HL-60 (cell line): ENCODE measurements at places on chromosomes 5 and 9.

GRCh38 chr5:64942460-64942859, 173.7 kb downstream of the CWC27 start:
- DNase-seq = no peak

GRCh38 chr9:113222482-113222841, 1.1 kb downstream of the SLC31A1 start:
- no peak for DNase-seq

GRCh38 chr5:97629276-97629675, 446.2 kb upstream of the RIOK2 start:
- no peak for DNase-seq

GRCh38 chr9:108331596-108331995, 524.2 kb downstream of the ACTL7B start:
- DNase-seq = no peak

- DNase-seq = peak; percentile 98
Measured at GRCh38 chr5:175696139-175696854, 38.4 kb downstream of the HRH2 start.

DNA sequence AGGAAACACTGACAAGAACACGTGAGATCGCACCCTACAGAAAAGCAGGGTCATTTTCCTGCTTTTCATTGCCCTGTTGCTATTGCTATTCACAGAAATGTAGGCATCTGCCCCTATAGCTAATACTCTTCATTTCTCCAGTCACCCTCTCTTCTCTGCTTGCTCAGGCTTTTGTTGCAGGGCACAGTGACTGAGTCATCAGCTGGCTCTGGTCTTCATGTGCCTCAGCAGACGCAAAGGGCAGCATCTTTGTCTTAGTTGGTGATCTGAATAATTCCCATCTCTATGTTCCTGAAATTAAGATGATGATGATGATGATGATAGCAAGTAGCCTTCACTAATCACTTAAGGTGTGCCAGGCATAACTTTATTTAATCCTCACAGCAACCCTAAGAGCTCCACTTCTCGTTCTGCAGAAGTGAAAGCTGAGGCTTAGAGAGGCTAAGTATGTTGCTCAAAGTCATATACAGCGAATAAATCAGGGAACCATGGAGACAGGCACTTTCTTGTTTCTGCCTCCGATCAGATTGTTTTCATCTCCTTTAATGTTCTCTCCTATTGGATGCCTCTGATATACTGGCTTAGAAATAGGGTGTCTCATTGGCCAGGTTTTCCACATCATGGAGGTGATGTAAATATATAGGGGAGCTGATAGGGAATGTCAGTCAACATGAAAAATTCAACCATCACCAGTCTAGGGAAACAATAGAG, 133.0 kb upstream of the STK32A start:
- DNase-seq = no peak

DNA sequence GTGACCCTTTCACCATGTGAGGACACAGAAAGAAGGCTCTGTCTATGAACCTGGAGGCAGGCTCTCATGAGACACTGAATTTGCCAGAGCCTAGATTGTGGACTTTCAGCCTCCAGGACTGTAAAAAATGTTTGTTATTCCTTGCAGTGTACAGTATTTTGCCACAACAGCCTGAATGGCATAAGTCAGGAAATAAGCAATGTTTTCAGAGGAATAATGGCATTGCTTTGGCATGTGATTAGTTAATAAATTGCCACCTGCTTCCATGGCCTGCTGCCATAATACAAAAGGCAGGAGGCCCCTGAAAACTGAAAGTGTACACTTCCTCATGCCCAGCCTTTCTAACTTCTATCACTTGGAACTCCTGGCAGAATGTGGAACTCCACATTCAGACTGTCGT, 408.1 kb downstream of the GADD45G start:
- DNase-seq = no peak

DNA sequence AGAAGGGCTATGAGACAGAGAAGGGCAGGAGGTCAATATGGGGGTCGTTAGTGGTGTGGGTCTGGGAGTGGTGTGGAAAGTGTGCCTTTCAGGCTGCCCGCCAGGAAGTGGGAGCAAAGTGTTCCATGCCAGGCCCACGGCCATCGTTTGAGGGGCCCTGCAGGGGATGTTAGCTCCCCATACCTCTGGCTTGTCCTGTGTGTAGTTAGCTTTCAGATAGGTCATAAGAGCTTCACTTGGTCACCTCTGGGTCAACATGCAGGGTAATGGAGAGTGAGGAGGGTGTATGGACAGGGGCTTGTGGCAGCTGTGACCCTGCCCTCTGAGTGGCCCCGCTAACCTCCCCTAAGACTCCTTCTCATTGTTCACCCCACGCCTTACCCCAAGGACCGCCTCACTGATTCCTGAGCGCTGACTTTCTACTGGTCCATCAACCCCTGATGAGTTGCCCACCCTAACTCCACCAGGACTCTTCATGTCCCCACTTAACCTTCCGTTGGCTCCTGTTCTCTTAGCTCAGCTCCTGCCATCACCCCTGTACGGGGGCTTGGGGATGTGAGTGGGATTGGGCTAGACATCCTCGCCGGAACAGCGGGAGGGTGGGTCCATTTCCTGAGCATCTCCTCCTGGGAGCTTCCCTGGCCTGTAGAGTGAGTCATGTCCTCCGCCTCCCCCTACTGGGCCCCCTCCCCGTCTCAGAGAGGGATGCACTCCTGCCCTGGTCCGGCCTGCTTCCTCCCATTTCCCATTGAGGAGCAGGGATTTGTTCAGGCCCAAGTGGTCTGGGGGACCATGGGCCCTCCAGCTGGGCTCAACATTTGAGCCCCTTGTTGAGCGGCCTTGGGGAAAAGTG, 125.7 kb downstream of the FGF18 start:
- no peak for DNase-seq

GRCh38 chr9:68981789-68982188, 32.1 kb downstream of the PRKACG start:
- peak; percentile 42 for DNase-seq

GRCh38 chr9:127644943-127645342, 32.9 kb downstream of the STXBP1 start:
- no peak for DNase-seq

DNA sequence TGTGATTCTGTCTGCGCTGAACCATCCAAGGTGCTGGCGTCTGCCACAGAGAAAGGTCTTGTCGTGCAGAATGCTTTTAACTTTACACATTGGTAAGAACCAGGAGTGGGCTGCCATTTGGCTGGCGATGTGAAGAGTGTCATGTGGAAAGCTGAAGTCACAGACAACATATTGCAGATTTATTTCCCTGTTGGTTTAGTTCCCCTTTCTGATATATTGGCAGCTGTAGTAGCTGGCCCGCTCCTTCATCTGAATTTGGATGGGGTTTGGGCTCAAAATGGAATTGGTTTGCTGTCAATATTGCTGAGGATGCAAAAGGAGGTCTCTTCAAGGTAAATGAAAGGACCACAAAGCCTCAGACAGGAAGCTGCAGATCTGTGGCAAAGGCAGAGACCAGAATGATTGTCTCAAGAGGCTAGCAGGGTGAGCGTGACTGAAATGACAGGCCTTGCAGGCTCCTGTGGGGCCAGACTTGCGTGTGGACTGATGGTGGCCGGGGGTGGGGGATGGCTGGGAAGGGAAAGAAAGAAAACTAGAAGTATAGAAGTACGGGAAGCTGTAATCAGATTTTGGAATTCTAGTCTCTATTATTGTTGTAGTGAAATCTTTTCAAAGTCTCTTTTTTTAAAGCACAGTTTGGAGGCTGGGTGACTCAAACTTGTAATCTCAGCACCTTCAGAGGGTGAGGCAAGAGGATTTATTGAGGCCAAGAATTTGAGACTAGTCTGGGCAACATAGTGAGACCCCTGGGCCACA, 25.1 kb upstream of the CD180 start:
- DNase-seq = no peak

- no peak for DNase-seq
Measured at GRCh38 chr5:99928490-99928889, 606.7 kb upstream of the FAM174A start.

DNA sequence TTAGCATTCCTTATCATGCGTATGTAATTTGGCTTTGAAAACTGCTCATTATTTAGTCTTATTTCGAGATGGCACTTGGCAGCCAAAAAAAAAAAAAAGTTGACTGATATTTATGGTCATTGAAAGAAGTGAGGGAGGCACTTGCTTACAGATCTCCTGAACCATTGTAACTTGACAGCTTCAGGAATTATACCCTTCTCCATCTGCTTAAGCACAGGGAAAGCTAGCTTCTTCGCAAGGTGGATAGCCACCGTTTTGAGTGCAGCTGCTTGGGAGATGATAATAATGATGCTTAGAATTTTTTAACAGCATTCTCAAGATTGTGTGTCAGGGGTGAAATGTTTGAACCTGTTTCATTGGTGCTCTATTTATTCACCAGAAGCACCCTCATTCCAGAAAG, 116.1 kb downstream of the GIN1 start:
- DNase-seq = no peak

- DNase-seq = no peak
Measured at GRCh38 chr5:20029266-20029665, 41.3 kb upstream of the CDH18 start.

DNA sequence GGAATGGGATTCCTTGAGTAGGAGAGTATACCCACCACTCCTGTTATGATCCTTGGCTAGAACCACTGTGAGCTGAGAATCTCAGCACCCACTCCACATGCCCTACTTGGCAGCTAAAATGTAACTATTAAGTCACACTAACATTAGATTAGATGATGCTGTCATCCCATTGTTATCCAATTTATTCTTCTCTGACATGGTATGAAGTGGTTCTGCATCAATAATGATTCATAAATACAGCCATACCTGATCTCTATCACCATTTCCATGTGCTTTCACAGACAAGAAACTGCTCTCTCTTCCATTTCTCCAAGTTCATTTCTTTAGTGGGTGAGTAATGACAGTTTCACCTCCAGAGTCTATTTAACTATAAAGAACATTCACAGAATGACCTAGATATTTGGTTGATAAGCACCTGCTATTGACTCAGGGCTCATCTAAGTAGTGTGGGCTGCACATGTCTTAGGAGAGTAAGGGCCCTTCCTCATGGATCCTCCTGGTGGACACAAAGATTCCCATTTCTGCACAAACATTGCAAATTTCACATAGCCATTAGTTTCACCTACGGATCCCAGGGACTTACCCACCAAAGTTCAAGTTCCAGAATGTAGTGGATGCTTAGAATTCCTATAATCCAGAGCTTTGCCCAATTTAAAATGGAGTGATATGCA, 187.9 kb downstream of the EBF1 start:
- no peak for DNase-seq

DNA sequence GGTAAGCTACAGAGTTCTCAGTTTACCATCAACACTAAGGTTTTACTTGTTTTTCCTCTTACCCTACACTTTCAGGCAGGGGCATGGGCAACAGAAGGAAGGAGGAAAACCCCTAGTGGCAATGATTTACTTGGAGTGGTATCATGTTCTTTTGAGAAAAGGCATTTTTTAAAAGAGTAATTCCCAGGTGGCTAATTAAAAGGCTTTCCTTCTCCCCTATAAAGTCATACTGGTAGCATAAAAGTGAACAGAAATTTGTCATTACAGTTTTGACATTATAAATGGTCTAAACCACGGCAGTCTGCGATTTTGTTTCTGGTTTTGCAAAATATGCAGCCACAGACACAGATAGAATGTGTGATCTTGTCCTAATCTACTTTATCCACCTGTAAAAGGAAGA, 30.9 kb upstream of the OR2K2 start:
- no peak for DNase-seq

GRCh38 chr9:125391704-125392103, 130.1 kb downstream of the GAPVD1 start:
- DNase-seq = no peak

- no peak for DNase-seq
Measured at GRCh38 chr5:53397845-53398244, 82.6 kb upstream of the FST start.

DNA sequence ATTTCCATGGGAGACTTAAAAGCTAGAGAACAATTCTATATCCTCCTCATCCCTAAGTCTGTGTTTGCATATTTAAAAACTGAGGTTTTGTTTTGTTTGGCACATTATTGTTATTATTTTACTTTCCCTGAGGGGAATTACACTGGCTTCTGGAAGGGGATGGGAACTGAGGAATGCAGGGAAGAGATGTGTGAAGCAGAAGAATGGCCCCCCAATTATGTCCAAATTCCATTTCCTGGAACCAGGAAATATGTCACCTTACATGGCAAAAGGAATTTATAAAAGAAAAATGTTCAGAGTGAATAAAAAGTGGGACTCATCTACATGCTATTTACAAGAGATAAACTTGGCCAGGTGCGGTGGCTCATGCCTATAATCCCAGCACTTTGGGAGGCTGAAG, 129.8 kb downstream of the MARCHF11 start:
- no peak for DNase-seq

GRCh38 chr5:171093598-171093997, 215.4 kb upstream of the TLX3 start:
- no peak for DNase-seq

- DNase-seq = no peak
Measured at GRCh38 chr5:137491121-137491520, 8.0 kb downstream of the SPOCK1 start.

DNA sequence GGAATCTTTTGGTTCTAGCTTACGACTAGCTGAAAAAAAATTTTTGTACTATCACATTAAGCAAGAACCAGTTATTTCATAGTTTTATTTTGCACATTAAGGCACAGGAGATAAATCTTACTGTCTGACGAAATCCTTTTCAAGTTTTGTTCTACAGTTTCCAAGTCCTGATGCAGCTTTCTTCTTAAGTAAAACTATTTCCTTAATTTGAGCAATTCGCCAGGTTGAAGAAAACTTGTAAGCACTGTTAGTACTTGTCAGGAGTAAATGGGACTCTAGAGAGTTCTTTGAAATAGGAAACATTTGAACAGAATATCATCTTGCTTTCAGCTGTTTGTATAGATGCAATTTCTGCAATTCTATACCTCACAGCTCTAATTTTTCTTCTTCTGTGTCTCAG, 318.8 kb upstream of the ELAVL2 start:
- DNase-seq = no peak

DNA sequence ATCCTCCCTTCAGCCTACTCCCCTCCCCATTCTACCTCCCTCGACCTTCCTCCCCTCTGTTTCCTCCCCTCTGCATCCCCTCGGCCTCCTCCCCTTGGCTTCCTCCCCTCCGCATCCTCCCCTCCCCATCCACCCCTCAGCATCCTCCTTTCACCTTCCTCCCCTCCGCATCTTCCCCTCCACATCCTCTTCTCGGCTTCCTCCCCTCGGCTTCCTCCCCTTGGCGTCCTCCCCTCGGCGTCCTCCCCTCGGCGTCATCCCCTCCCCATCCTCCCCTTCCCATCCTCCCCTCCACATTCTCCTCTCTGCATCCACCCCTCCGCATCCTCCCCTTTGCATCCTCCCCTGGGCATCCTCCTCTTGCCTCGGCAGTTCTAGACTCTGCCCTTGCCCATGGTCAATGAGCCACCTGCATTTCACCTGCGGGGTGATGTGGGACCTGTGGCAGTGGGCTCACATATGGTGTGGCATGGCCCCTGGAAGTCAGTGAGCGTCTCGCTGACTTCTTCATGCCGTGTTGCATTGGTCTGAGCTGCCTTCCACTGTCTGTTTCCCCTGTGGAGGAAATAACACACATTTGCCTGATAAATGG, 113.0 kb downstream of the WNK2 start:
- DNase-seq = no peak
